ENCODE measurements at places on chromosomes 5 and 9.

- DNase-seq: no peak
These were observed 41.0 kb upstream of the SLC36A1 start for GRCh38 chr5:151406322-151406947.

DNA sequence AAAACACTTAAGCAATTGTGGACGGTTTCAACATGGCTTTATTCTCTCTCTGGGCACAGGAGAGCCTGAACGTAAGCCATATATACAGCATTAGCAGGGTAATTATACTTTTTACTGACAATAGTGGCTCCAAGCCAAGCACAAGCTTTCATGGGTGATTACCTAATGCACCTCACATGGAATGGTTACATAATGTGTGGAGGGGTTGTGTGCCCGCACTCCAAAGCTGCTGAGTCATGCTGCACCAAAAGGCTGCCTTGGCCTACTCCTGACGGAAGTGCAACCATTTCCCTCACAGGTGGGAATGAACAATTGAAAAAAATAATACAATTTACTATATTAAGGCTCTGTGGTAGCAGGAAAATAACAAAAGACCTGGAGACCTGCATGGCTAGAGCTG is 86.5 kb upstream of the ATP10B start:
- no peak for DNase-seq

- DNase-seq: no peak
These were observed 790.4 kb upstream of the NUDT12 start for GRCh38 chr5:104352954-104353353.

GRCh38 chr5:83034036-83034435 is 43.2 kb downstream of the TMEM167A start:
- no peak for DNase-seq

DNA sequence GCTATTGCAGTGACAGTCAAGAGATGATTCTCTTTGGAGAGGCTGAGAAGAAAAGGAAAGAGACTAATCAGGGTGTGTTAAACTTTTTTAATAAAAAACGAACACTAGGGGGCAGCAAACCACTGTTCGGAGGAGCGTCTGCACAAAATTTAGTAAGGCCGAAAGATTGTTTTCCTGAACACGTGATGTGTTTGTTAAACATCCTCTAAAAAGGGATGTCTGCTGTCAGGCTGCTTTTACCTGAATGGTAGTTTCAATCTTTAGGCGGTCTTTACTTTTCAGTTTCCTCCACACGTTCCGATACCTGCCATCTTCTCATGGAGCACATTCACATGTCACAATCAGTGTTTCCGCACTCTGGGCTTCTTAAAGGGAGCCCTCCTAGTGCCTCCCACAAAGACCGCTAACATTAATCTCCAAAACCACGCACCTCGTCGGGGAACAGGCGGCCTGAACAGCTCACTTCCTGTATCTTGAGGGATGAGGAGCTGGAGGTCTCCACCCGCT is 125.2 kb downstream of the GPBP1 start:
- DNase-seq: peak; percentile 72

GRCh38 chr5:178483620-178484019 is 106.6 kb downstream of the COL23A1 start:
- no peak for DNase-seq

DNA sequence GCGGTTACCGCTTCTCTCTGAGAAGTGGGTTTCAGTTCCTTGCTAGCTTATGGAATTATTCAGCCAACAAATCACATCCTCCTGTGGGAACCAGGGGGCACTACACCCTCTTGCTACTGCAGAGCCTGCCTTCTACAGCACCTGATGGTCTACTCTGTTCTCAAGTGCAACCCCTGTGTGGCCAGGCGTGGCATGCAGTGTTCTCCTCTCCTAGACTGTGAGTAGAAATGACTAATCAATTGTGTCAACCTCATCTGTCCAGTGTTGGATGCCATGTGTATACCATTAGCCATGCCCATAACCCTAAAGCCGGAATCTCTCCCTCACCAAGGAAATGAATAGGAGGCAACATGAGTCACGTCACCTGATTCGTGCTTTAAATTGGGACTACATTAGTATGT is 117.2 kb upstream of the LIFR start:
- no peak for DNase-seq

GRCh38 chr5:31638345-31638744 is 586 bp upstream of the PDZD2 start:
- DNase-seq: no peak

GRCh38 chr5:153480401-153480800 is 10.1 kb upstream of the GRIA1 start:
- no peak for DNase-seq

- no peak for DNase-seq
These were observed 485.3 kb downstream of the CDH9 start for GRCh38 chr5:26553079-26553478.

DNA sequence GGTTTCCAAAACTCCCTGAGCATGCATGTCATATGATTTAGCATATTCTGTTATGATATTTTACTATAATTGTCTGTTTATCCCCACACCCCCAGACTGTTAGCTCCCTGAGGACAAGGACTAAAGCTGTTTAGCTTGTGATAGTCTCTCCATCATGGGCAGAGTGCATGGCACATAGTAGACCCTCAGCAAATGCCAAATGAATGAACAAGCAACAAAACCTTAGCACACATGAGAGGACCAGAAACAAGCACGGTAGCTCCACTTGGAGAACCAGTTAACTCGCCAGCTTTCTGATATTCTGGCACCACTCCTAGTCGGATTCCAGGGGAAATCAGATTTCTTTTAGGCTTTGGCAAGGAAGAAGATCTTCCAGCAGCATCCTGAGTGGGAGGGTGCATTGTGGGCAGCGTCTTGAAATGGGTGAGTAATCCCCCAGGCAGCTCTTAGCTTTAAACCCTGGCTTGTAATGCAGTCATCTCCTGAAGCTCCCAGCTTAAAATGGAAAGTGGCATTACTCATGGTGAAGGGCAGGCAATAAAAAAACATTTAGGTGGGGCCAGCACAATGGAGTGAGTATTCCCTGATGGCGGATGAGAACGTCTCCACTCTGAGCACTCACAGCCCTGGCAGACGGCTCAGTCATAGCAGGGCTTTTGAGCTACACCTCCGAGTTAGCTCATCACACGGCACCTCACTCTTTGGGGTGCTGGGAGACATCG is 41.1 kb downstream of the FGF1 start:
- no peak for DNase-seq

GRCh38 chr5:159469496-159470372 is 139.4 kb upstream of the IL12B start:
- DNase-seq: no peak

DNA sequence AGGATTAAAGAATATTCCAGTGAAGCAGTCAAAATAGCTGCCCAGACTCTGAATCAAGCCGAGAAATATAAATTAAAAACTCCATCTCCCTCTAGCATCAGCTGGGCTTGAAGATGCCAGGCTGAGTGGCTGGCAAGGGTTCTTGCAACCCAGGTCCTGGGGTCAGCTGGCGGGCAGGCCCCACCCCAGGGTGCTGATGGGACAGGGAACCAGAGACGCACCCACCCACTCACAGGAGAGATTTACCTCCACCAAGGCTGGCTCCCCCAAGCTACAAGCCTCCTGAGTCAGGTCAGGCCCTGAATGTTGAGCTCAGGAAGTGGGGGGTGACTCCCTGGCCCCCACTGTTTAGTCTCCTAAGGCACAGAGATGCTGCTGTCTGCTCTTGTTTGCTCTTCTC is 83.9 kb upstream of the HSPA9 start:
- DNase-seq: no peak

GRCh38 chr5:103891151-103891550 is 328.6 kb upstream of the NUDT12 start:
- no peak for DNase-seq

DNA sequence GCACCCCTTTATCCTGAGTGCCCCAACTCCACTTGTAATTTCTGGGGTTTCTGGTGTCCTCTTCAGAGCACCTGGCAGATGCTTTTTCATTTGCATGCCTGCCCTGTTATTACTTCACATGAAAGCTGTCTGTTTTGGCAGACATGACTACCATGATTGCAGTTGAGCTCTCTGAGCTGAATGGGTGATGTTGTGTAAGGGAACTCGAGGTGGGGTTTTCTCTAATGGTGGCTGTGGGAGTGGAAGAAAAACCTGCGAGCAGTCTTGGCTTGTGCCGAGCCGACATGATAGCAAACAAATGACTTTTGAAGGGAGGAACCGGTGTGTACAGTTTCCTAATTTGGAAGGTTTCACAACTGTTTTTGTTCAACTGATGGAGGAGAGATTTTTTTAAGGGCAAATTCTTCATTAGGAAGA is 196.2 kb downstream of the AOPEP start:
- DNase-seq: no peak

Data from left renal pelvis (tissue), 4 donors.